GM20000 (cell line): ENCODE measurements at places on chromosomes 12 and 14.

- no peak for DNase-seq
These were observed 21.5 kb downstream of the PAX9 start for GRCh38 chr14:36683083-36683724.

DNA sequence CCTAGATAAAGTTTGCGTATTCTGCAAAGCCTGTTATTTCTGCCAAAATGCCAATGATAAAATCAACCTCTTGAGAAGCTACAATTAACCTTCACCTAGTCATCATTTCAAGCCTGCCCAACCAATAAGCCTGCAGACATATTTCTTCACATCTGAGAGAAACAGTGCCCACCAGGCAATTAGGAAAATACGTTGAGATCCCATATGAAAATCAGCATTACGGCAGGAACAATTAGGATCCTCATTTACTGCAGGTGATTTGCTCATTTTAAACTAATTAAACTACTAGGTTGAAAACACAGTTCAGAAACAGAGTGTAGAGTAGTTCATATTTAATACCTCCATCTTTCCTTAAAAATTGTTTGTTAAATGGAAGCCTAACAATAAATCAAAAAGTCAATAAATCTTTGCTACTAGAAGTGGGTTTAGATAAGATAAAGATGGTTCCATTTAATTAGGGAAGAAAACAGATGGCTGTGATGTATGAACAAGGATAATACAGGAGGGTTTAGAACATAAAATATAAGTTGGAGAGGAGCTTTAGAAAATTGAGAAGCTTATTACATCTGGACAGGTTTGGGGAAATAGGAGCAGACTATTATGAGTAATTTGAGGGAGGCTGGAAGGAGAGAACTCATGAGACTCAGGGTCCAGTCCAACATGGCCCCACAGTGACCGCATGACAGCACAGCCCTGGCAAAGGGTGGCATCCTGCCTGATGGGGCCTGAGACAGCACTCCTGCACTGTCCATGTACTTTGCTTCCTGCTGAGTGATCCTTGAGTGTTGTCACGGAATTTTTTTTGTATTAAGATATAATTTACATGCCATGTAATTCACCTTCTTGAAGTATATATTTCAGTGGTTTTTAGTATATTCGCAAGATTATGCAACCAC lies 26.9 kb upstream of the PYGL start:
- no peak for DNase-seq

DNA sequence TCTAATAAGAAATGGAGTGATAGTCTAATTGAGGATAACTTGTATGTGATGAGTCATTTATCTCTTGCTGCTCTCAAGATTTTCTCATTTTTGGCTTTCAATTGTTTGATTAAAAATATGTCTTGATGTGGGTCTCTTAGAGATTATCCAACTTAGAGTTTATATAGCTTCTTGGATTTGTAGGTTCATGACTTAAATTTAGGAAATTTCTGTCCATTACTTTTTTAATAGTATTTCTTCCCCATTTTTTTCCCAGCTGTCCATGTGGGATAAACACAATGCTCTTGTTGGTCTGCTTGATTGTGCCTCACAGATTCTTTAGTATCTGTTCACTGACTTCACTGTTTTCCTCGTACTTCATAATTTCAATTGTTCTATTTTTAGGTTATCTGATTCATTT lies 7.5 kb downstream of the OR6C65 start:
- DNase-seq: no peak

- no peak for DNase-seq
These were observed 85.4 kb upstream of the HIF1A start for GRCh38 chr14:61609884-61610283.

- DNase-seq: no peak
These were observed 50.5 kb downstream of the FBRSL1 start for GRCh38 chr12:132540436-132540835.

DNA sequence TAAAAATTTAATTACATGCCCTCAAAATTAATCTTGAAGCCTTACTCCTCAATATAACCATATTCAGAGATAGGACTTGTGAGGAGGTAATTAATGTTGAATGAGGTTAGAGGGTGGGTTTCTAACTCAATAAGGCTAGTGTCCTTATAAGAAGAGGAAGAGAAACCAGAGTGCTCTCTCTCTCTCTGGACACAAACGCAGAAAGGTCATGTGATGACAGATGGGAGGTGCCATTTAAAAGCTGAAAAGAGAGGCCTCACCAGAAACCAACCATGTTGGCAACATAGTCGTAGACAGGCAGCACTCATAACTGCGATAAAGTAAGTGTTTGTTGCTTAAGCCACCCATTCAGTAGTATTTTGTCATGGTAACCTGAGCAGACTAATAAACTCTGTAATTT lies 378.5 kb upstream of the LMO3 start:
- DNase-seq: no peak

DNA sequence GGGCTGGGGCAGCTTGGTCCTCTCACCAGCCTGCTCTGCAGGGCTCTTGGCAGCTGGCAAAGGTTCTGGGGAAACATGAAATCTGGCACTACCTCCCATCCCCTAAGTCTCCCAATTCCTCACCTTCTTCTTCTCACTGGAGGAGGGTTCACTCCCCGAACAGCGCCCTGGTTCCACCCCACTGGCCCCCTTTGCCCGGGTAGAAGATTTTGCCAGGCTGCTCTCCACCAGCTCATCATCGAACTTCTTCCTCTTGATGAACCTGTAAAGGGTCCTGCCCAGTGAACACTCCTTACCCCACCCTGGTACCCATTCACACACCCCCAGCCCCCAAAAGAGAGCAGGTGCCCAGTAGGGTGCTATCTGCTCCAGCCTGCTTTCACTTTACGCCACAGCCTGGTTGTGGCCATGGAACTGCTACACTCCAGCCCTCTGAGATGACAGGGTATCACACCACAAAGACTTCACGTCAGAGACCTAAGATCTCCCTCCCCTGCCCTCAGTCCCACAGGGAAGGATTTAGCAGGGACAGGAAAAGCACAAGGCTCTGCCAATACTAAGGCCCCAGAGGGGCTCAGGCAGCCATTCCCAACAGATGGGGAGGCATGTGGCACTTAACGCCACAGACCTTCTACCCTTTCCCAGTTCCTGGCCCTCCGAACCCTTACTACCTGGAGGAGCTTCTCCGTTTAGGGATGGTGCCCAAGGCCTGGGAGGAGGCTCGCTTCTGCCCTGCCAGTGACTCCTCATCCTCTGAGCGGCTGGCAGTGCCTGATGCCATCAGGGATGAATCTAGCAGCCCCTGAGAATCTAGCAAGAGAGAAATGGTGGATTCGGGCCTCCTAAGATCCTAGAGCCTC lies 2.3 kb downstream of the MCRS1 start:
- DNase-seq: no peak

GRCh38 chr14:73843296-73843695 lies 8.3 kb upstream of the PTGR2 start:
- no peak for DNase-seq
